Activated T-cell treated with anti-CD3 and anti-CD28 coated beads for 48 hours (primary cell): ENCODE measurements at places on chromosomes 7 and 10.

- DNase-seq, result no peak
Observed at GRCh38 chr10:24721229-24722106, 2.2 kb downstream of the ARHGAP21 start.

DNA sequence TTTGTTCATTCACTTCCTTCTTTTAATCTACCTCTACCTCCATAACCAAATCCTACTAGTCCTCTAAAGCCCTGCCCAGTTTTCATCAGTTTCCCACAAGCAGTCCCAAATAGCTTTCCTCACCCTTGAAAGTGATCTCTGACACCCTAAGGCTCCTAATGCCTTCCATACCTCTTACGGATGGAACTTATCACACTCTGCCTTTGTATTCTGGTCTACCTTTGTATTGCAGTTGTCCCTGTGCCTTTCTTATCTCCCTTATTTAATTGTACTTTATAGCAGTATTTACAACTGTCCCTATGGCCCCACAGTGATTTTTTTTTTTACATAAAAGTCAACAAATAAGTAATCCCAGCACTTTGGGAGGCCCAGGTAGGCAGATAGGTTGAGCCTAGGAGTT, 33.8 kb downstream of the ACSL5 start:
- no peak for DNase-seq

DNA sequence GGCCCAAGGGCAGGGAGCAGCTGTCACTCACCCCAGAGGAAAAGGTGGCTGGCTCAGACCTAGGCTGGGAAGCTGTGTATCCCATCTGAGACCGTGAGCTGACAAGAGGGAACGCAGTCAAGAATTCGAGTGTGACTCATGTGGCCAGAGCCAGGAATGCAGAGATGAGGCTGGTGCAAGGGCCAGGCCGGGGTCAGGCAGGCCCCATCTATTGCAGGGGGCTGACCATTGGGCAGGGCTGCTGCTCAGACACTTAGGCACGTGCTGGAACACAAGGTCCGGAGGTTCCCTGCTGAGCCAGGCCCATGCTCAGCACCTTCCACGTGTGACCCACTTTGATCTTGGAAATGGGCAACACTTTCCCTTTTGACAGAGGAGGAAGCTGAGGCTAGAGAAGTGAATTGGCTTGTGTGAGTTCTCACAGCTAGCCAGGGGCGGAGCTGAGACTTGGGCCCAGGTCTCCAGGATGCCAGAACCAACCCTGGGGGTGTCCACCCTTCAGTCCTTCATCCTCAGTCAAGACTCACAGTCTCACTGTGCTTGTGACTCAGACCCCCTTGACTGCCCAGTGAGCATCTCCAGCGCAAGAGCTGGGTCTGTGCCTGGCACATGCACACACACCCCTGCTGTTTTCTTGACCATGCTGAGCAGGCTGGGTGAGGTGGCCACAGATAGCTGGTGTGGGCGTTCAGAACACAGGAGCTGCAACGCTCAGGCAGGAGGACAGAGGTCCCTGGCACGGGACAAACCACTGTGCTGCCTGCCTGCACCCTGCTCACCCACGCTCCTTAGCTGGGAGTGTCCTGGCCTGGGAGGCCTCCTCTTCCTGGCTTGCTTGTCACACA, 47.6 kb upstream of the PPIF start:
- no peak for DNase-seq

DNA sequence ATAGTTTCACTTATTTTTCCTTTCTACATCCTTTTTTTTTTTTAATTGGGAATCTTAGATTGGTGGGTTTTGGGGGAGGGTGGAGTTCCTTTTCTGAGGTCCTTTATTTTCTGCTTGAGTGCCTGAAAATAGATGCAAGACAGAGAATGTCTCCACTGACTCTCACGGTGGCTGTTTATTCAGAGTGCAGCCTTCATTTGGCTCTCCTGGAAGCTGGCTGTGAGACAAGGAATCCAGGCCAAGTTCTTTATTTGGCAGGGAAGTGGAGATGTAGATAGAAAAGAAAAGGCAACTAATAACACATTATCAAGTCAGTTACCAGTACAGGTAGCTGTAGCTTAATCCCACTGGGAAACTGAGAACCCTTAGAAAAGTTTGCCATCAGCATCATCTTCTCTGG, 118.6 kb downstream of the CNTNAP2 start:
- DNase-seq, result no peak

- no peak for DNase-seq
Observed at GRCh38 chr7:43905209-43905946, 1.0 kb downstream of the URGCP start.

GRCh38 chr7:149884541-149884940, 10.8 kb downstream of the ATP6V0E2 start:
- no peak for DNase-seq

GRCh38 chr7:141189231-141189630, 115.4 kb downstream of the TMEM178B start:
- no peak for DNase-seq

DNA sequence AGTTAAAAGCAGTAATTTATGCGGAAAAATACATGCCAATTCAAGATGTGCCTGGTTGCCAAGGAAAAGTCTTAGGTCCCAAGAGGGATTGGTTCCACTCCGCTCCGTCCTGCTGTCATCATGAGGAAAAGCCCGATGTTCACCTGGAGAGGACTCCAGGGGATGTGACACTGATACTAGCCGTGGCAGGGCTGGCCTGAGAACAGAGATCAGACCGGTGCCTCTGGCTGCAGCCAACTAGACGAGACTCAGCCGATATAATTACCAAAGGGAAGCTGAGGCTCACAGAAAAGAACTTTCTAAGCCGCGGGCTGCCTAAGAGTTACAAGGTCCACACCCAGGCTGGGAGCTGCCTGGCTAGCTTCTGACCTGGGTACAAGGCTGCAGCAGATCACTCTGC, 81.3 kb upstream of the UNC5B start:
- DNase-seq, result no peak

GRCh38 chr7:38276096-38276877, 2.9 kb upstream of the TARP start:
- no peak for DNase-seq

GRCh38 chr7:28986765-28987110, 28.6 kb upstream of the TRIL start:
- DNase-seq, result no peak

- no peak for DNase-seq
Observed at GRCh38 chr10:104308439-104308903, 29.8 kb downstream of the ITPRIP start.

- no peak for DNase-seq
Observed at GRCh38 chr10:30765022-30765615, 135.6 kb upstream of the LYZL2 start.

DNA sequence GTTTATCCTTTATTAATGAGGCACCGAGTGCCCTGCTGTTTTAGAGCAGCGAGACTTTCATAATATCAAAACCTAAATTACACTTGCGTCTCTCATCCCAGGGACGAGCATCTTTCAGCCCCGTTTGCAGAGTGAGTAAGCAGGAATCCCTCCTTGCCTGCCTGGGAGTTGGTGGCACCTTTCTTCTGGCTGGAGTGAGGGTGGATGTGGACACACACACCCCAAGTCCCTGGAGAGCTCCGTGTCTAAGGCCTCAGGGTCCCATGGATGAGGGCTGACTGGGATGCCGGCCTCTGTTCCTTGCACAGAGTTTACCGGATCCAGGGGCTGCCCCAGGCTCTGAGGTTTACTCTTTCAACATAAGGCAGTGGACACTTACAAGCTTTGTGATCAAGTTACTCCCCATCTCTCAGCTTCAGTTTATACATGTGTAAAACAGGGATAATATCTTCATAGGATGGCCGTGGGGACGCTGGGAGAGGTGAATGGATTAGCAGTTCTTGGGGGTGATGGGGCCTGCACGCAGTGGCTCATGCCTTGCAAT, 24.5 kb downstream of the POLL start:
- DNase-seq, result no peak

- DNase-seq, result no peak
Observed at GRCh38 chr7:27210441-27211083, 10.7 kb upstream of the HOXA13 start.

GRCh38 chr10:69614130-69614529, 15.9 kb upstream of the FAM241B start:
- no peak for DNase-seq

DNA sequence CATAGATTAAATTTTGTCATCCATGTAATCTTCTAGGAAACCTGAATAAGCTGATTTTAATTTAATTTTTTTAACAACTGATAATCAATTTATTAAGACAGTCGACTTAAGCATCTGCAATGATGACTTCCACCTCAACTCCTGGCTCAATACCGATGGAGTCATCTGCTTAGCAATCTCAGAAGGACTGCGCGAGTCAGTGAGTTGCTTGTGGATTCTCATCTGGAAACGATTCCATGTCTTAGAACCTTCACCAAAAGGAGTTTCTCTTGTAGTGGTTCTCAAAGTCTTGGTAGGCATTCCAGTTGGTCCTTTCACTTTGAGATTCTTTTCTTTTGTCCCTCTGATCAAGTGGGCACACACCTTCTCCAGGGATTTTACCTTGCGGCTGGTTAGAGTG, 85.5 kb downstream of the XRCC2 start:
- no peak for DNase-seq

- DNase-seq, result no peak
Observed at GRCh38 chr10:36224431-36224985, 582.4 kb upstream of the FZD8 start.

DNA sequence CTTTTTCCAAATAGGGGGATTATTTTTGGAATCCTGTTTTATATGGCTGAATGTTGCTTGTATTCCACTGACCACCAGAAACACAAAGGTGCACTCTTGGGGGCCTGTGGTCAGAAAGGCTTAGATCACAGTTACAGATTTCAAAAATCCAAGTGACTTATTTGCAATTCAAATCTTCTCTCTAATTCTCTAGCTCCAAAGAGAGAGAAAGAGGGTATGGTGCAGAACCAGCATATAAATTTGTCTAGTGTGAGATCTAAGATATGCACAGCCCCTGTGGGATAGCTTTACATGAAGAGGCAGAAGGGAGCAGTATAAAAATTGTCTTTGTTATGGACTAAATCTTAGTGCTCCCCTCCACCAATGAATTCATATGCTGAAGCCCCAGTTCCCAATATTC, 1121.7 kb upstream of the CELF2 start:
- DNase-seq, result no peak

- no peak for DNase-seq
Observed at GRCh38 chr7:41869997-41870396, 167.1 kb upstream of the INHBA start.

- no peak for DNase-seq
Observed at GRCh38 chr7:46738165-46738564, 817.1 kb upstream of the IGFBP3 start.

- no peak for DNase-seq
Observed at GRCh38 chr10:124517461-124517860, 55.8 kb downstream of the LHPP start.

- DNase-seq, result no peak
Observed at GRCh38 chr10:53997953-53998352, 803.1 kb downstream of the PCDH15 start.

DNA sequence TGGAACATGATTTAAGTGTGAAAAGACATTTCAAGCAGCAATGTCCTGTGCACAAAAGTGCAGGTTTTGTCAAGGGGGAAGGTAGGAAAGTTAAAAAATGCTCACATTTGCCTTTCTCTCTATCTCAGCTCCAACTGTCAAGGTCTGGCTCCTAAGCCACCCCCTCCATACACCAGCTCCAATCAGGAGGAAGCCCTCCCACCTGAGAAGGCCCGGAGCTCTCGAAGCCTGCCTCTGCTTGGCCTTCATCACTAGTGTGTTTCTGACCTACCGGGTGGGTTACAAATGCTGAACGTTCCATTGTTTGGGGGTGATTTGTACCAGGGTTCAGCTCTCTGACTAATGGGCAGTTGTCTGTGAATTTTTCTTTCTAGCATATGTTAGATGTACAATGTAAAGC, 14.2 kb downstream of the CRHR2 start:
- DNase-seq, result no peak

GRCh38 chr7:149226840-149227494, 12.5 kb upstream of the ZNF212 start:
- DNase-seq, result no peak

DNA sequence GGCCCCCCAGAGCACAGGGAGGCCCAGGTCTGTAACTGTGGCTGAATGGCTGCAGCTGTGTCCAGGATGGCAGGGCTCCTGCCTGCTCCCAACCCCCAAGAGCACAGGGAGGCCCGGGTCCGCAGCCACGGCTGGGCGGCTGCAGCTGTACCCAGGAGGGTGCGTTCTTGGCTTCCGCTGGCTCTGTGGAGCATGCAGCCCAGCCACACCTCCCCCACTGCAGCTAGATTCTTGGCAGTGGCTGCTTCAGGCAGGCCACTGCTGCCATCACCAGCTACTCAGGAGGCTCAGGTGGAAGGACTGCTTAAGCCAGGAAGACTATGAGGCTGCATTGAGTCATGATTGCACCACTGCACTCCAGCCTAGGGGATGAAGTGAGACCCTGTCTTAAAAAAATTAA, 27.9 kb downstream of the C7orf25 start:
- no peak for DNase-seq

- no peak for DNase-seq
Observed at GRCh38 chr10:115023715-115024114, 69.5 kb upstream of the ATRNL1 start.

- DNase-seq, result no peak
Observed at GRCh38 chr10:121680879-121681655, 82.8 kb upstream of the FGFR2 start.

DNA sequence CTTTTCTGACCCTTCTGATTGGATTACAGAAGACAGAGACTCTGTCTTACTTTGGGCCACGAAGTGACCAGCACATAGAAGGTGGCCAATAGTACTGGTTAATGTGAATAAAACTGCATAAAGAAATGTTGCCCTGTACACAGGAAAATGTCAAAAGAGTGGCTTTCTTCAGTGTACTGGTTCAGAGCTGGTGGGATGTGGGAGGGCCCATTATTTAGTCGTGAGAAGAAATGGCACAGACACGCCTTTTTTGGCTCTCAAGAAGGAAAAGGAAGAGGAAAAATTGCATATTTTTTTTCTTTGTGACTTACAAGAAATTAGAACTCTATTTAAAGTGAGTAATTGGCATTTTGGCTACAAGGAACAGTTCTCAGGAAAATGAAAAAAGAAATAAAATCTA, 129.7 kb downstream of the DGKI start:
- DNase-seq, result no peak

- no peak for DNase-seq
Observed at GRCh38 chr7:103686763-103687162, 240.8 kb upstream of the SLC26A5 start.

GRCh38 chr10:124677749-124678556, 66.2 kb downstream of the FAM53B start:
- no peak for DNase-seq

GRCh38 chr7:121301446-121302213, 27.2 kb upstream of the WNT16 start:
- DNase-seq, result no peak
